ENCODE measurements at places on chromosomes 12 and 14.

DNA sequence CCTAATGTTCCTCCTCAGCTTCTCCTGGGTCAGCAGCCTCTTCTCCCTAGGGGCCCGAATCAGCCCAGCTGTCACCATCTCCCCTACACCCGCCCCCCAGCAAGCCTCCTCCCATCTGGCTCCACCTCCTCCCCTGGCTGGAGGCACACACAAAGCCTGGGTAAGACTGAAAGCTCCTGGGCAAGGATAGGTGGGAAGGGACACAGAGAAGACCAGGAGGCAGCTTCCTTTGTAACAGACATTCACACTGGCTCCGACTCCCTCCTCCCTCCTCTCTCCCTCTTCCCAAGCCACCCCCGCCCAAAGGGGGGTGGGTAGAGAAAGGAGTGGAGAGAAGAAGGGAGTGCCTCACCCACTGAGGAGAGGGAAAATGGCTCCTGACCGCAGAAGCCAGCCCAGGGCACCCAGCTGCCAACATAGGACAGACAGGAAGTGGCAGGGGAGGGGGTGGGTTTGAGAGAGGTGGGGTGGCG lies 4.0 kb downstream of the CHD4 start:
- DNase-seq, result no peak

- no peak for DNase-seq
Observed at GRCh38 chr12:93783832-93784231, 106.7 kb downstream of the CRADD start.

GRCh38 chr14:104373055-104373854 lies 206.3 kb upstream of the C14orf180 start:
- no peak for DNase-seq

DNA sequence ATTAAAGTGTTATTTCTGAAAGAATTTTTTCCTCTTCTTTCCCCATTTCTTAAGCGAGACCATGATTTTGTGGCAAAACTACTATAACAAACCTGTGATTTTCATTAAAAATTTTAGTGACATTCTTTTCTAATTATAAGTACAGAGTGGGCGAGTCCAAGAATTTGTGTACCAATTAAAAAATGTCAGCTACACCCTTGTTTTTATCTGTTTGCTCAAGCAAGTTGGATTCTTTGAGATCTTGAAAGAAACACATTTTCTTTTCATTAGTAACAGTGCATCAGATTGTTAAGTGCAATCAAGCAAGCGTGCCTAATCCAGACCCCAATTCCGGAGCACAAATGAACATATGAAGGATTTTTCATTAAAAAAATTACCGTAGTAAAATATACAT lies 338.8 kb upstream of the DDHD1 start:
- DNase-seq, result no peak

GRCh38 chr14:106787626-106788025 lies 1261.2 kb downstream of the TMEM121 start:
- DNase-seq, result no peak

- no peak for DNase-seq
Observed at GRCh38 chr14:105340821-105341733, 26.5 kb downstream of the PACS2 start.

DNA sequence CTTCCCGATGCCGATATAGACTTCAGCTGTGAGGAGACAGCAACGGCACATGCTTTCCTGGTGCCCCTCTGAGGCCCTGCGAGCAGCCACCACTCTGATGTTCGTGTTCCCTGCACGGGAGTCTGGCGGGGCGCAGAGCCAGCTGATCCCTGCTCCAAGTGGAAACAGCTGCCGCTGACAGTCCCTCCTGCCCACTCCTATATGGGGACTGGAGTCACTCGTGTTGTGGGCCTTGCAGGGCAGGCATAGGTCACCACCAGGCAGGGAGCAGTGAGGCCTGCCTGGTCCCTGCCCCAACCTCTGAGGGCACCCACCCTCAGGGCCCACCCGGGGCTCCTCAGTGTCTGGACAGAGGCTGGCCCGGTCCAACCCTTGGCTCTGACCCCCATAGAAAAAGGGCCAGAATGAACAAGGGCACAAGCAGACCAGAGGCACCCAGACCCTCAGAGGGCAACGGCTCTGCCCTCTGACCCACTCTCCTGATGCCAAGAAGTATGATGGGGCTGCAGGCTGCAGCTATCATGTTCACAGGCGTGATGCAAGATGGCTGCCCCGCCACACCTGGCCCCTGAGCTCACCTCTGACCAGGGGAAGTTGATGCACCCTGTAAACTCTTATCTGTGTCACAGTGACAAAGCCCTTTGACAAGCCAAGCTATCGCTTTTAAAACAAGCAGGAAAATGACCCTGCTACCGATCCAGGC lies 181.6 kb downstream of the CALM1 start:
- no peak for DNase-seq

DNA sequence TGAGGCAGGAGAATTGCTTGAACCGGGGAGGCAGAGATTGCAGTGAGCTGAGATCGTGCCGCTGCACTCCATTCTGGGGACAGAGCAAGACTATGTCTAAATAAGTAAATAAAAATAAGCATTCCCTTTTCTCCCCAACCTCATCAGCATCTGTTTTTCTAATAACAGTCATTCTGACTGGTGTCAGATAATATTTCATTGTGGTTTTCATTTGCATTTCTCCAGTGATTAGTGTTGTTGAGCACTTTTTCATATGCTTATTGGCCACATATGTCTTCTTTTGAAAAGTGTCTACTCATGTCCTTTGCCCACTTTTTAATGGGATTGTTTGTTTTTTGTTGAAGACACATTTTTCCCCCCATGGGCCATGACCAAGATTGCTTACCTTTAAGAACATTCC lies 243.2 kb downstream of the ADAMTS20 start:
- DNase-seq, result no peak

DNA sequence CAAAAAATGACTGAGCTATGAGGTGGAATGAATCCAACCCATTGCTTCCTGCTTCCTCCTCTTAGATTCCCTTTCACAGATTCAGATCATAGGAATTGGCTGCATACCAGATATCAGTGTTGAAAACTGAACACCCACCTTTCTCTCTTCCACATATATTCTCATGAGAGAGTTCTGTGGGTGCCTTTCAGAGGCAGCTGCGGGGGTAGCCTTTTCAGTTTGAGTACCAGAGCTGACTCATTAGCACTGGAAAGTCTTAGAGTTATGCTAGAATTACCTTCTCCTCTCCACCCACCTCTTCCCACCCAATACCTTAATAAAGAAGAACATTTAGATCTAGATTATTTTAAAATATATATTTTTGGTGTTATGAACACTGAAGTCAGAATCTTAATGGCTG lies 495.4 kb upstream of the SEL1L start:
- DNase-seq, result no peak

DNA sequence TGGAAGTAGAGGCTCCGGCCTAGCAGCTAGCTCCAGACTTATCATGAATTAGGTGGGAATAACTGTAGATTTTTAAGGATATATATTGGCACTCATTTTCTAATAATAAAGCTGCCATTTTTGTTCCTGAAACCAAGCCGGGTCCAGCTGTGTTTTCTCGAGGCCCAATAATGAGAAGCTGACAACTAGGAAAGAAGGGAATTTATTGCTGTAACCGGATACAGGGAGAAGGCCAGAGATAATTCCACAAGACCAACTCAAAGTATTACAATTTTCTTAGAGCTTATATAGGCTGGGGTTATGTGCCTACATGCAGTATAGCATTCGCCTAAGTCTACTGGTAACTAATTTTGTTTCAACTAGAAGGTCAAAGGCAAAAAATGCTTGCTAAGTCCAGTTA lies 122.3 kb upstream of the FBXO33 start:
- no peak for DNase-seq

DNA sequence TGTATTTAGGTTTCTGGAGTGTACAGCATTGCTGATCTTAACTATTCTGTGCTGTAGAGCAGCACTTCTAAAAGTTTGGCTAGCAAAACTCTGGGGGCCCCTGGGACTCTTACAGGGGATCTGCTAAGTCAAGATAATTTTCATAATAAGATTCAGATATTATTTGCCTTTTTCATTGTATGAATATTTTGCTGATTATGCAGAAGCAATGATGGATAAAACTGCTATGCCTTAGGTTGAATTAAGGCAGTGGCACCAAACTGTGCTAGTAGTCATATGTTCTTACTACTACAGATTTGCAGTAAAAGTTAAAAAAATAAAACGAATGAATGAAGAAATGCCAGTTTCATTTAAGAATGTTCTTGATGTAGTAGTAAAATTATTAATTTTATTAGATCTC lies 160.1 kb downstream of the PDZRN4 start:
- DNase-seq, result no peak

DNA sequence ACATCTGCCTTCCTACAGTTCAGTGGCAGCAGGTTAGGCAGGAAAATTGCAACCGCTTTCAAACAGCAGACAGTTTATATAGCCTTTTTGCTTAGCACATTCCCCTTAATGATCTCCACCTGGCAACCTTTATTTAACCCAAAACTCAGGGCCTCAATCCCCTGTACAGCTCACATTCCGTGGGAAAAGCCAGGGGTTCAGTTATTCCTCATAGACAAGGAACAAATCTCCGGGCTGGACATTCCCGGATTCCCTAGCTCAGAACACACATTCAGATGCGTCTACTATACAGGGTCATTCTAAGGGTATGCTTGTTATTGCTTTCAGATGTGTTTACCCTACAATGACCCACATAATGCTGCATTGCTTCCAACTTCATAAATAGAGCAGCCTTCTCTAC lies 73.8 kb upstream of the DCN start:
- no peak for DNase-seq

DNA sequence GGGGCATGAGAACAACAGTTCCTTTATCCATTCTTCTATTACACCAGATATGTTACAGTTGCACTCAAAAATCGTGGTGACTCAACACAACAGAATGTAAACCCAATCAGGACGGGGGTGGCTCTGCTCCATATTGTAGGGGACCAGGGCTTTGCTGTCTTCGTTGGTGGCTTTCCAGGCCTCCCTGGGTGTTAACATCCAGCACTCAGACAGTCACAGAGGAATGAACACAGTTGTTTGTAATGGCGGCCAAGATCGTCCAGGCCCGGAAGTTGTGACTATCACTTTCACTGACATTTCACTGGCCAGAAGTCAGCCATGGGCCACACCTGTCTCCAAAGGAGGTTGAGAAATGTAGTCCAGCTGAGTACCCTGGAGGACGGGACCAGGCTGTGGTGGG lies 204.1 kb downstream of the CACNA1C start:
- no peak for DNase-seq

- DNase-seq, result no peak
Observed at GRCh38 chr14:101687756-101688546, 73.6 kb upstream of the PPP2R5C start.

- DNase-seq, result no peak
Observed at GRCh38 chr12:88993651-88994050, 358.6 kb downstream of the DUSP6 start.

DNA sequence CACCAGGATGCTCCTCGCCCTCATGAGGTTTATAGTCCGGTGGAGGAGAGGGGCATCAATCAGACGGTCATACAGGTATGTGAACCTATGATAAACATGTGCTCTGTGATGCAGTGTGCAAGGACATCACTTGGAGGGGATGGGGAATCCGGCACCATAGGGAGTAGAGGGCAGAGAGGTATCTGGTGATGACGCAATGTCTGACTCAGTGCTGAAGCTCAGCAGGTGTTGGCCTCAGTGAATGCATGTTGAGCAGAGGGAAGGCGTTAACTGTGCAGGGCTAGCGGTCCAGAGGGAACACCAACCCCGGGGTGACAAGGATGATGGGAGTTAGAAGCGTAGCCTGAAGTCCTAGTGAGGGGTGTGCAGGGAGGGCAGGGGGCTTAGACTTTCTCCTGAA lies 200.9 kb downstream of the TMEM132C start:
- DNase-seq, result no peak

- DNase-seq, result no peak
Observed at GRCh38 chr12:57813111-57813970, 5.2 kb downstream of the AVIL start.

GRCh38 chr14:90213099-90213748 lies 43.1 kb upstream of the PSMC1 start:
- no peak for DNase-seq

DNA sequence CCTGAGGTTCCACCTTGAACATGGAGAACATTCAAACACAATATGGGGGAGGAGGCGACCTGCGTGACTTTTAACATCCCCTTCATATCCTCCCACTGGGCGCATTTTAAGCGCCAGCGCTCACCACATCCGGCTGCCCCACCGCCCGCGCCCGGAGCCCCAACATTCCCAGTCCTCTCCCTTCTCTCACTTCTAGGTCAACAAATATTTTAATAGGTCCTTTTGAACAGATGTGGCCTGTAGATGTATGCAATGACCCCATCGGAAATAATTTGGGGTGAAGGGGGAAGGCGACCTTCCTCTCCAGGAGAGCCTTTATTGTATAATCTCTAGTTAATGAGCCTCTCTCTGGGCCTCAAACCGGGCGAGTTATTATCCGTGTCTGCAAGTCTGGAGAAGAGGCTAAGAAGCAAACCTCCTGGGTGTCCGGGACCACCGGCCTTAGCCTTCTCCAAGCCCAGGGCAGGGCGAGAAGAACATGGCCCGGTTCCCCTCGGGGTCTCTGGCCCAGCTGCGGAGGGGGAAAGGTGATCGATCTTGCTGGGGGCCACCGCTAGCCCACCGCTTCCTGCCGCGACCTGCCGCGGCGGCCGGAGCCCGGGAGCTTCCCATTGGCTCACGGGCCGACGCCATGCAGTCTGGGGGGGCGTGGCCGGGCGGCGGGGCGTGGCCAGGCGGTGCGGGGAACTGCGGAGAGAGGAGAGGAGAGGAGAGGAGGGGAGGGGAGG lies 83.2 kb upstream of the HMGA2 start:
- peak; percentile 73 for DNase-seq

DNA sequence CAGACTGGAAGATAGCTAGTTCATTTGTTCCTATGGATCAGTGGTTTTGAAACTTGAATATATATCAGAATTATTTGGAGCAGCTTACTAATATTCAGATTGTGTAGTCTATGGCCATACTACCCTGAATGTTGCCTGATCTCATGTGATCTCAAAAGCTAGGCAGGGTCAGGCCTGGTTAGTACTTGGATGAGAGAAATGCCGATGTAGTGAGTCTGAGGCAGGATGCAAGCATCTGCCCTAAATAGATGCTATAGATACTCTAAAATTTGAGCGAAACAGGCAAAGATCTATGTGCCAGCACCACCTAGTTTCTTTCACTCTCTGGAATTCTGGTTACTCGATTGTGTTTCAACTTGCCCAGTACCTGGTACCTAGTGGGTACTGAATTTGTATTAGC lies 40.9 kb downstream of the FRMD6 start:
- DNase-seq, result no peak
